Activated CD4-positive, CD25-positive, alpha-beta regulatory T cell treated with anti-CD3 and anti-CD28 coated beads, Interleukin-2, amount 50 U/mL, for 16 hours (primary cell): ENCODE measurements at places on chromosomes 5 and 9.

DNA sequence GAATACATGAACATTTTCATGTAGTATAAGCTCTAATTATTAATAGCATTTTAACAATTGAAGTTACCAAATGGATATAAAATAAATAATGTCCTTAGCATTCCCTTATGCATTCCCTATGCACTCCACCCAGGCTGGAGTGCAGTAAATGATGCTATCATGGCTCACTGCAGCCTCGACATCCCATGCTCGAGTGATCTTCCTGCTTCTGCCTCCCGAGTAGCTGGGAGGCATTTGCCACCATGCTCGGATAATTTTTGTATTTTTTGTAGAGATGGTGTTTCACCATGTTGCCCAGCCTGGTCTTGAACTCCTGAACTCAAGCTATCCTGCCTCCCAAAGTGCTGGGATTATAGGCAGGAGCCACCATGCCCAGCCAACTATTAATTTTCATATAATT, 184.0 kb downstream of the PBX3 start:
- DNase-seq = no peak

GRCh38 chr5:67291066-67291465, 94.5 kb upstream of the CD180 start:
- DNase-seq = no peak

DNA sequence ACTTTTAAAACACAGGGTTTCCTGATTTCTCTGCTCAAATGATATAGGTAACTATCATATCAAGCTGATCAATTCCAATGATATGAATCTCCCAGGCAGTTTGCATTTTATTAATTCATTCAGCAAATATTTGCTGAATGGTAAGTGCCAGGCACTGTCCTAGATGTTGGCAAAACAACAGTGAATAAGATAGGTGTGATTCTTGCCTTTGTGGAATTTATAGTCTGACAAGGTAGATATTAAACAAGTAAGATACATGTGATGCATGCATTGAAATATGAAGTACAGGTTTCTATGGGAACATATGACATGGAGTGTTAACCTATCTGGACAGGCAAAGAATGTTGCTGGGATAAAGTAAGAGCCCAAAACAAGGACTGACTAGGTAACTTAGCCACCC, 231.8 kb upstream of the DAB2 start:
- no peak for DNase-seq

DNA sequence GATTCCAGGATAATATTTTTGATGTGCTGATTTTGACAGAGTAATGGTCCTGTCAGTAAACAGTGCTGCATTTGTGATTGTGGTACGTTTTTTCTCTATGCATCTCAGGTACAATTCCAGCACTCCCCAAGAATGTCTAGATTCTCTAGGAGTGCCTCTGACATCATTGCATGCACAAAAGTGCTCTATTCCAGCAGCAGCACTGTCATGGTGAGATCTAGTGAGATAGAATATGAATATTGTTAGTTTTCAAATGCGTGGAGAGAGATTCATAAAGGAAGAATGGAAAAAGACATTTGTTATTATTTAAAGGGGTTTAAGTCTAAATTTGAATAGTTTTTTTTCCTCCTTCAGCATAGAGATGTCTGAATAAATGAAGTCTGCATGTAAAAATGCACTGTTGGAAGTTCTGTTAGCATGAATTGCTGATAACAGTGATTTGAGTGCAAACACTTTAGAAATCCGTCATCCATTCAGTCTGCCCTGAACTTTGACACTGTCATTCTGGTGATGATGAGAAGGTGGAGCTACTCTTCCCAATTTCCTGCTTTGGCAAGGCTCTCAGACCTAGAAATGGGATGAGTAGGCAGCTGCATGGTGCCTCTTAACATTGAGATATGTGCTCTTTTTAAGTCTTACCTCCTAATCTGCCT, 84.6 kb downstream of the GAPVD1 start:
- DNase-seq = no peak

- no peak for DNase-seq
Observed at GRCh38 chr5:142934051-142934762, 164.0 kb downstream of the ARHGAP26 start.

- no peak for DNase-seq
Observed at GRCh38 chr5:31435730-31436129, 96.2 kb downstream of the DROSHA start.

DNA sequence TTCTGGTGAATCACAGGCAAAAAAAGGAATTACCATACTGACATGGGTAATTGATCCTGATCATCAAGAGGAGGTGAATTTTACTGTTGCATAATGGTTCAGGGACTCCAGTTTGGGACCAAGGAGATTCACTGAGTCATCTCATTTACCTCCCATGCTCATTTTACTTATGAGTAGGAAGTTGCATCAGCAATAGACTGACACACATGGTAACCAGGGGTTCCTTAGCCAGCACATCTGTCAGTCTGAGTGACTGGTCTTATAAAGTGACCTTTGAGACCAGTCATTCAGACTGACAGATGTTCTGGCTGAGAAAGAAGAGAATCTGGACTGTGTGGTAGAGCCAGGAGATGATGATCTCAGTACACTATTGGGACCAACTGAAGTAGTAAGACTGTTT, 384.6 kb upstream of the CD180 start:
- DNase-seq = no peak

DNA sequence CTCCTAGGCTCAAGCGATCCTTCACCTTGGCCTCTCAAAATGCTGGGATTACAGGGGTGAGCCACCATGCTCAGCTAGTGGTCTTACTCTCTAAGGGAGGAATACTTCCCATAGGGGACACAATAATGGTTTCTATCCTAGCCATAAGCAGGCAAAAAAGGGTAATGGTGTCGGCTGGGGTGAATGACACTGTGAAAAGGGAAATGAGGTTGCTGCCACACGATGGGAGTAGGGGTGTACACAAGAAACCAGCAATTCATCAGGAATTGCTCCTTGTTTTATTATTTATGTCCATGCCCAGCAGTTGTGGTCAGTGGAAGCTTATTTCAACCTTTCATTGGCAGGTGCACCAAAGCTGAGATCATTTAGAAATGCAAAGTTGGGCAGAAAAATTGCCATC, 70.3 kb upstream of the ZFR start:
- no peak for DNase-seq

DNA sequence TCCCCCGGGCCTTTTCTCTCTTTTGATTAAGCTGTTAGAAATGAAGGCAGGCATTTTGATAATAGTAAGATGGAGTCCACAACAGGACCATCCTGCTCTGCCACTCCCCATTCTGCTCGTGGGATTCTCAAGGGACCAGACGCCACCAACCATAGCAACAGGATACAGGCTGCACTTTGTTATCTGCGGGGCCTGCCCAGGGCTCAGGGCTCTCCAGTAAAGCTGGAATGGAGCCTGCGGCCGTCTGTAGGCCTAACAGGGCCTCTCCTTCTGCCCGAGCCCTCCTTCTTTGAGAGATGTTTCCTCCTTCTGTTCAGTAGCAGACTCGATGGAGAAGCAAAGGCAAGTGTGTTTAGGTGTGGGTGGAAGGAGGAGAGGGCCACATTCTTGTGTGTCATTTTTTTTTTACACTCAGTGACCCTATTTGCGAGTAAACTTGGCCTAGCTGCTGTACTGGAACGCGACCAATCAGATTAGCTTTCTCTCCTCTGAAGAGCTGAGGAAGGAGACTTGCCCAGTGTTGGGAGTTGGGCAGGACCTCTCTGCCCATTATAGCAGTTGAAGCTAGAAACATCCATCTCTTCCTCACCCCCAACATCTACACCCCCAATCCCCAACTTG, 8.9 kb upstream of the EPB41L4B start:
- DNase-seq = no peak

DNA sequence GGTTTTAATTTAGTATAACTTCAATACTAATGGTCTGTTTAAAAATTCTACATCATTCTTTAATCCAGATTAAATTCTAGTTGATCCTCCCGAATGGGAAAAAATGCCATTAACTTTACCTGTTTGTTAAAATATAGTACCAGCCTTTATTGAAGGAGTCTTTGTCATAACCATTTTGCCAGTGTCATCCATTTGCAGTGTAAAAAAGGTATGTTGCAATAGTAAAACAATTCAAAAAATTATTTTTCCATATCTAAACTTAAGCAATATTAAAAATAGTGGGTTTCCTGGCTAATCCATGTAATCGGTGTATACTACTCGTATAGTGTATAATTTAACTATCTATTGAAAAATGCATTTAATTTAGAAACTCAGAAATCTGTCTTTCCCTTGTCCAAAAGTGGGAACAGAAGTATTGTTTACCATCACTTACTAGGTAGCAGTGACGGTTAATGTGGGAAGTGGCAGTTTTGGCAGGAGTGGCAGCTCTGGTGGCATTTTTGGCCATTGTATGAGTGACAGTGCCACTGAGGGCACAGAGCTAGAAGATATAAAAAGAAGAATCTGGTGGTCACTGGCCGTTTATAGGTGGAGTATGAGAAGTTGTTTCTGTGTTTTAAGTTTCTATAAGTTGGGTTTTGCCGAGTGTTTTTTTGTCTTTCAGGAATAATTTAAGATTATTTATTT, 1.9 kb downstream of the AP3S1 start:
- DNase-seq = no peak

GRCh38 chr9:100848726-100849125, 179.8 kb upstream of the PLPPR1 start:
- DNase-seq = no peak

- no peak for DNase-seq
Observed at GRCh38 chr9:83336706-83337105, 201.5 kb downstream of the FRMD3 start.

DNA sequence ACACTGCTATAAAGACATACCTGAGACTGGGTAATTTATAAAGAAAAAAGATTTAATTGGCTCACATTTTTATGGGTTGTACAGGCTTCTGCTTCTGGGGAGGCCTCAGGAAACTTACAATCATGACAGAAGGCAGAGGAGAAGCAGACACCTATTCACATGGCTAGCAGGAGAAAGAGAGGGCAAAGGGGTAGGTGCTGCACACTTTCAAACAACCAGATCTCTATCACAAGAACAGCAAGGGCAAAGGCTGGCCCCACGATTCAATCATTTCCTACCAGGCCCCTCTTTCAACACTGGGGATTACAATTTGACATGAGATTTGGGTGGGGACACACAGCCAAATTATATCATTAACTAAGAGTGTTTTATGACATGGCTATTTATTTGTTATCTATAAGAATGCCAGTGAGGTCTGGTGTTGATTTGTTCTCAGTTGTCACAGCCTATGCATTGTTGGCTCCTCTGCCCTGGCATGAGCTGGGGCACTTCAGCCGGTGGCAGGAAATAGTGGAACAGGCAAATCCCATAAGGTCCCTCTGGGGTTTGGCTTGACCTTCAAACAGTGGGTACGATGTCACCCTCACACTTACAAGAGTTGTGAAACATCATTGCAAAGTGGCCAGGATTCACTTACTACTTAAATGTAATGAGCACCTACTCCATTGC, 44.1 kb downstream of the SPARC start:
- no peak for DNase-seq

DNA sequence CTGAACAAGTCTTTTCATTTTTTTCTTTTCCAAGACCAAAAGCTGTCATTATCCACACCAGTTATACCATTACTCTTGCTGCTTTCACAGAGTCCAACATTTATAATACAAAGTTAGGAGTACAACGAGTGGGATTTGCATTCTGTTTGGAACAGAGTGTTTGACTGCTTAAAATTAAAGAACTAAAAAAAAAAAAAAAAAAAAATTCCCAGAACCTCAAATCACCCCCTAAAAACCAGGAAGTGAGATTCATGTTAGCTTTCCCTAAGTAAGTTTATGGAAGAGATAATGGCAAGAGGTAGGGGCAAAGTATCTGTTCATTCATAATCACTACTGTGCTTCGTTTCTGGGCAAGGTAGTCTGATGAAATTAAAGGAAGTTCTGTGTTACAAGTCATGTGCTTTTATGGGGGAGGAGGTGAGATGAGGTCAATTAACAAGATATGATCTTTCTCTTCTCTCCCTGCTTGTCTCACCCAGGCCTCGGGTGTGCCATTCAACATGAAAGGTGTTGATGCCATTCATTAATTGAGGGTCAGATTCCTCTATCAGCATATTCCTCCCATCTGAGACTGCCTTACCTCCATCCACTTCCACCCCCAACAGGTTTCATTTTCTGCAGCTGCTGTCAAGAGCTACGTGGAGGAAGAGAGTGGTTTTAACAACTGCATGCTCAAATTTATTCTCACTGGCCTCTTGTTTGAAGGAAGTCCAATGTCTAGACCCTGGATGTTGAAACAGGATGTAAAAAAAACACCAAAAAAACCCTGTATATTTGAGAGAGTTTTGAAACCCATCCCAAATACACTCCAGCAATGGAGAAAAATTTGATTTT, 58.1 kb downstream of the MARCHF3 start:
- DNase-seq = peak; percentile 1

GRCh38 chr9:116951588-116952435, 264.7 kb downstream of the TRIM32 start:
- DNase-seq = no peak

- no peak for DNase-seq
Observed at GRCh38 chr9:14314424-14314928, 535 bp upstream of the NFIB start.

DNA sequence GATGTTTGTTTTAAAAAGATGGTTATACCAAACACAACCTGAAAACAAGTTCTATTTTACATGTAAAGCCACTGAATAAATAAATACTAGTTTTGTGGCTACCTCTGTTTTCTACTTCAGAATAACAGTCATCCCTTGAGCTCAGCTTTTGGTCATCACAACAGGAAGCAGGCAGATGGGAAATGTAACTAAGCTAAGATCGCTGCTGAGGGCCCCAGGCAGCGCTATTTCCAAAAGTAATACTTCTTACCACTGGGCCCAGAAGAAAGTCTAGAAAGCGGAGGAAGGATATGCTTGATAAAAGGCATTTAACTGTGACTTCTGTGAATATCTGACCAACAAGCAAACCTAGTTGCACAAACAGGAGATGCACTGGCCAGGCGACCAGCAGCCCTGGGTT, 61.4 kb downstream of the SERINC5 start:
- no peak for DNase-seq

- no peak for DNase-seq
Observed at GRCh38 chr9:15372455-15372854, 50.2 kb upstream of the SNAPC3 start.

GRCh38 chr9:116198344-116198743, 44.8 kb downstream of the PAPPA start:
- no peak for DNase-seq

DNA sequence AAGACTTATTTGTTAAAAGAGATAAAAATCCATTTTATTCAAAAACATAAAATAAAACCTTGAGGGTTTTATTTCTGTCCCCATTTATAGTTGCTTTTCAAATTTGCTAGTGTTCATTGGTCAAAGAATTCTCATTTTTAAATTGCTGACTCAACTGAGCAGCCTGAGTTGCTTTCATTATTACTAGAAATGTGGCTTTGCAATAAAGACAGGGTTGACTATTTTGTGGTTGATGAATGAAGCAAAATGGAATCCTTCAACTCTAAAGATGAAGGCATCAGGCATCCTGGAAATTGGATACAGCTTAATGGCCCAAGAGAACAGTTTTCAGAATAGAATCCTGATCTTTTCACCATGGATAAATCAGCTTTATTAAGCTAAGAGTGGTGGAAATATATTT, 23.9 kb upstream of the PPP3R2 start:
- no peak for DNase-seq
